Type B pancreatic cell (in vitro differentiated cells): ENCODE measurements at places on chromosomes 1 and 21. TPM values are rescaled to one million over a fixed set of nuclear protein-coding genes. Genes with fewer than 3 reads are reported as not detected.
A peak's percentile ranks its signal among the peaks of the same experiment; 100 is the strongest.

The GNAI3 gene
- total RNA-seq, result 8.8 and 8.9 TPM in 2 replicates

- H3K27ac ChIP-seq, result no peak overlapping the region
- peaks cover 6% of the 10 kb centered on the region for H3K27me3 ChIP-seq
- peaks cover 8% of the 10 kb centered on the region for H3K4me1 ChIP-seq
- H3K4me3 ChIP-seq, result no peak overlapping the region
- no peak for DNase-seq
- no peaks in the 10 kb centered on the region for H3K36me3 ChIP-seq
Observed at GRCh38 chr1:82517586-82517985, 716.9 kb downstream of the ADGRL2 start.

DNA sequence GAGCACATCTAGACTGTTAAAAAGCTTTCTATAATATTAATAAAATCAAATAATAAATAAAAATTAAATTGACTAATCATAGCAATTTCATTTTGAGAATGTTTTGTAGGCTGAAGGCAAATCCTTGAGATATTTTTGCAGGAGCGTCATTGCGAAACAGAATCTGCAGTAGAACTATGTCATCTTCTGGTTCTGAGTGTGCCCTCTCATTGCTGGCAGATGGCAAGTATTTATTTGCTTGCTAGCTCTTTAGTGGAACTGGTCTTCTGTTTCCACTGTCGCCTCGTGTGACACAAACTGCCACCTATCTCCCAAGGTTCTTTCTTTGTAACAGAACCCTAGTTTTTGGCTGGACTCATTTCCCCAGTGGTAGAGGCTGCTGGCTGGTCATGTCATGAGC, 19.0 kb upstream of the IRF2BP2 start:
- H3K27me3 ChIP-seq, result no peaks in the 10 kb centered on the region
- no peak for DNase-seq
- H3K4me1 ChIP-seq, result peaks cover 34% of the 10 kb centered on the region
- H3K27ac ChIP-seq, result no peak overlapping the region
- no peak overlapping the region for H3K4me3 ChIP-seq

The KCNA2 gene
- 0.40 and 1.1 TPM in 2 replicates for total RNA-seq

DNA sequence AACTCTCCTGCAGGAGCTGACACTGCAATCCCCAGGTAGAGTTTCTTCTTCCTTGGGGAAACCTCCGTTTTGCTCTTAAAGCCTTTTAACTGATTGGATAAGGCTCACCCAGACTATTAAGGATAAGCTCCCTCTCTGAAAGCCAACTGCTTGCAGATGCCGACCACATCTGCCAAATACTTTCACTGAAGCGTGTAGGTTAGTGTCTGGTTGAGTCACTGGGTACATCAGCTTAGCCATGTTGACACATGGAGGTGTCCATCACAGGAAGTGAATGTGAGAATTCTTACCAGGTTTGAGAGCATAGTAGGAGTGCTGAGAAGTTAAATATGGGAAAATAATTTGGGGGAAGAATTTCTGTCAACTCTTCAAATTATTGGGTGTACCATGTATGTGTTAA, 202.0 kb downstream of the AJAP1 start:
- no peak for DNase-seq
- H3K27ac ChIP-seq, result no peak overlapping the region
- no peaks in the 10 kb centered on the region for H3K36me3 ChIP-seq
- H3K4me3 ChIP-seq, result no peak overlapping the region
- peaks cover 7% of the 10 kb centered on the region for H3K27me3 ChIP-seq
- no peaks in the 10 kb centered on the region for H3K4me1 ChIP-seq

The CHRM3 gene
- 2.4 and 2.7 TPM in 2 replicates for total RNA-seq

GRCh38 chr1:162404550-162405160, 7.3 kb downstream of the SH2D1B start:
- no peaks in the 10 kb centered on the region for H3K27me3 ChIP-seq
- no peak for DNase-seq
- H3K4me1 ChIP-seq, result peaks cover 6% of the 10 kb centered on the region
- no peak overlapping the region for H3K27ac ChIP-seq
- no peaks in the 10 kb centered on the region for H3K36me3 ChIP-seq

The S100A7A gene
- total RNA-seq, result not detected in 2 replicates

GRCh38 chr1:41812051-41812450, 106.7 kb downstream of the HIVEP3 start:
- peaks cover 5% of the 10 kb centered on the region for H3K27me3 ChIP-seq
- peaks cover 5% of the 10 kb centered on the region for H3K4me1 ChIP-seq
- H3K36me3 ChIP-seq, result no peaks in the 10 kb centered on the region
- no peak for DNase-seq
- peak overlapping the region; percentile 42 for H3K27ac ChIP-seq
- peak overlapping the region; percentile 22 for H3K4me3 ChIP-seq

The RGS13 gene
- total RNA-seq, result 0.19 TPM in 1 of 2 replicates, not detected in the other

- H3K27me3 ChIP-seq, result no peaks in the 10 kb centered on the region
- H3K4me1 ChIP-seq, result no peaks in the 10 kb centered on the region
- H3K4me3 ChIP-seq, result no peak overlapping the region
Observed at GRCh38 chr1:181562395-181562794, 79.1 kb downstream of the CACNA1E start.

- H3K36me3 ChIP-seq, result peaks cover 6% of the 10 kb centered on the region
- peak within 1 kb of the TSS; percentile 79 for H3K27ac ChIP-seq
- peak; percentile 86 for DNase-seq
- H3K4me1 ChIP-seq, result peaks cover 7% of the 10 kb centered on the region
- H3K4me3 ChIP-seq, result peak within 1 kb of the TSS; percentile 88
Observed at GRCh38 chr1:153946622-153947241, at the start of gene DENND4B. DENND4B (minus strand) TSS chr1:153946718; CDS start chr1:153944374, 2,344 bp downstream.

- DNase-seq, result no peak
- H3K4me1 ChIP-seq, result no peaks in the 10 kb centered on the region
- H3K27ac ChIP-seq, result no peak overlapping the region
- no peaks in the 10 kb centered on the region for H3K27me3 ChIP-seq
Observed at GRCh38 chr1:186404454-186405051, 28.9 kb downstream of the ODR4 start.

The SNRPE gene
- total RNA-seq, result 153 and 232 TPM in 2 replicates

The DNAJC28 gene
- 2.3 and 3.0 TPM in 2 replicates for total RNA-seq

The ALPL gene
- 2.5 and 43.1 TPM in 2 replicates for total RNA-seq

DNA sequence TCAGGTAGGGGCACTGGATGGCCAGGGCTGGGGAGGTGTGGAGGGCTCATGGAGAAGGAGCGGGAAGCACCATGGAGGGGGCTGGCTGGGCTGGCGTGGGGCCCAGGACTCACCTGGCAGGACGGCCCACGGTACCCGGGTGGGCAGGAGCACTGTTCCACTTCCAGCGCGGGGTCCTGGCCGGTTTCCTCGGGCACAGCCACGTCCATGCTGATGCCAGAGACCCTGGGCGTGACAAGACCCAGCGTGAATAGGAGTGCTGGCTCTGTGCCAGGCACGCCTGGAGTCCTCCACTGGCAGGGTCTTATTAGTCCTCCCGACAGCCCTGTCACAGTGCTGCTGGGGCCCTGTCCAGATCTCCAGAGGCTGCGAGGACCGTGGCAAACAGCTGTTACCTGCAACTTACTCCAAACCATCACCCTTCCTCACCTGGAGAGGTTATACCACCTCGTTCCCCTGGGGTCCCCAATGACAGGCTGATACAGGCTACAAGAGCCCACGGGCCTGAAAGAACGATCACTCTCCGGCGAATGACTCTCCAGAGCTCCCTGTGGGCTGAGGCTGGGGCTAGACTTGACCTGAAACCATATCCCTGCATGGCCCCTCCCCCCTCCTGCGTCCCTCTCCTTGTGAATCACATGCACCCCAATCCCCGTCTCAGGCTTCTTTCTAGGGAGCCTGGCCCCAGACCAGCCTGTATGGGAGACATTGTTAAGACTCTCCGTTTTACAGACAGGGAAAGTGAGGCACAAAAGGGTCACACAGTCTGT, 62.1 kb downstream of the HSPG2 start:
- H3K4me1 ChIP-seq, result no peaks in the 10 kb centered on the region
- no peak overlapping the region for H3K27ac ChIP-seq
- H3K27me3 ChIP-seq, result no peaks in the 10 kb centered on the region
- H3K4me3 ChIP-seq, result no peak overlapping the region
- H3K36me3 ChIP-seq, result no peaks in the 10 kb centered on the region

DNA sequence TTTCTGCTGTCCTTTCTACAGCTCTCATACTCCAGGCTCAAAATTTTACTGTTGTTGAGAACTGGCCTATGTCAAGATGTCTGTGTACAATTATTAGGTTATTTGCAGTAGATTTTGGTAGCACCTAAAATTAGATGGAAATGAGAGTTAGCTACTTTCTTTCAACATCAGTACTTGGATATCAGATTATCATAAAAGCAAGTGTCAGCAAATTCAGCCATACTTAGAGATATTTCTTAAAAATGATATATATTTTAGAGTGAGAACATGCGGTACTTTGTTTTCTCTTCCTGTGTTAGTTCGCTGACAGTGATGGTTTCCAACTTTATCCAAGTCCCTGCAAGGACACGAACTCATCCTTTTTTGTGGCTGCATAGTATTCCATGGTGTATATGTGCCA, 351.8 kb upstream of the LRRC7 start:
- no peaks in the 10 kb centered on the region for H3K27me3 ChIP-seq
- no peak overlapping the region for H3K4me3 ChIP-seq
- H3K4me1 ChIP-seq, result peaks cover 3% of the 10 kb centered on the region
- H3K27ac ChIP-seq, result no peak overlapping the region
- no peaks in the 10 kb centered on the region for H3K36me3 ChIP-seq
- no peak for DNase-seq

The TMEM240 gene
- 3.1 and 10.3 TPM in 2 replicates for total RNA-seq

- peaks cover 7% of the 10 kb centered on the region for H3K4me1 ChIP-seq
- H3K36me3 ChIP-seq, result peaks cover 48% of the 10 kb centered on the region
- no peak overlapping the region for H3K27ac ChIP-seq
- no peaks in the 10 kb centered on the region for H3K27me3 ChIP-seq
- no peak overlapping the region for H3K4me3 ChIP-seq
- DNase-seq, result no peak
Observed at GRCh38 chr1:208028526-208028925, 117.6 kb upstream of the CD34 start.

GRCh38 chr1:155912056-155912536, 947 bp upstream of the RIT1 start:
- H3K27me3 ChIP-seq, result no peaks in the 10 kb centered on the region
- H3K36me3 ChIP-seq, result peaks cover 19% of the 10 kb centered on the region
- peaks cover 20% of the 10 kb centered on the region for H3K4me1 ChIP-seq
- no peak for DNase-seq
- H3K4me3 ChIP-seq, result peak overlapping the region; percentile 92

- no peaks in the 10 kb centered on the region for H3K4me1 ChIP-seq
- H3K36me3 ChIP-seq, result peaks cover 32% of the 10 kb centered on the region
- no peaks in the 10 kb centered on the region for H3K27me3 ChIP-seq
- H3K4me3 ChIP-seq, result no peak overlapping the region
- H3K27ac ChIP-seq, result no peak overlapping the region
- no peak for DNase-seq
Observed at GRCh38 chr21:37224861-37225839, 42.0 kb downstream of the VPS26C start.

The TMEM200B gene
- total RNA-seq, result 4.5 and 8.3 TPM in 2 replicates

DNA sequence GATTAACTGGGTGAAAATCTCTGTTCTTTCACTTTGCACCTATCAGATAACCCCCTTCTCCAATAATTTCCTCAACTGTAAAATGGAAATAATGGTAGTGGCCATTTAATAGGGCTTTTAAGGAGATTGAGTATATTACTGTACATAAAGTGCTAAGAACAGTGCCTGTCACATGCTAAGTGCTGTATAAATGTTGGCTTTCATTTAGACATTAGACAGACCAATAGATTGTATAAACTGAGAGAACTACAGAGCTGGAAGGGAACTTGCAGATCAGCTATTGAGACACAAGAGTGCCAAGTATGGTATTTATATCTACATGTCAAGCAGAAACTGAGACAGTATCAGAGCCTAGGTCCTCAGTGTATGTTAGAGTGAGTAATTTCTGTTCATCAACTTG, 934.7 kb downstream of the PLA2G4A start:
- no peaks in the 10 kb centered on the region for H3K4me1 ChIP-seq
- H3K27ac ChIP-seq, result no peak overlapping the region
- H3K4me3 ChIP-seq, result no peak overlapping the region
- H3K36me3 ChIP-seq, result no peaks in the 10 kb centered on the region
- DNase-seq, result no peak
- peaks cover 3% of the 10 kb centered on the region for H3K27me3 ChIP-seq

The TSEN15 gene
- total RNA-seq, result 21.1 and 24.5 TPM in 2 replicates

DNA sequence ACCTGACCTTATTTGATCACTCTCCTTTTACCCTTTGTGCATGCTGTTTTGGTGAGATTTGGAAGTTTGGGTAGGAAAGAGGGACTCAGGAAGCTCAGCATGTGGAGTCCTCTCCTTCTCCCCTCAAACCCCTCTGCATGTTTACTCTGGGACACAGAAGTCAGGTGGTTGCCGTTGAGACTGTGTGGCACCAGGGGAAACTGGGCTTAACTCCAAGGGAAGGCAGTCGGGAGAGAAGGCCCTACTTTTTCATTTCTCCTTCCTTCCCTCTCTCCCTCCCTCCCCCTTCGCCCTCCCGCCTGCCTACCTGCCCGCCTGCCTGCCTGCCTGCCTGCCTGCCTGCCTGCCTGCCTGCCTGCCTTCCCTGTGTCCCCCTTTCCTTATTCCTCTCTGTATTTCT, 34.8 kb upstream of the TTC22 start:
- no peaks in the 10 kb centered on the region for H3K36me3 ChIP-seq
- DNase-seq, result peak; percentile 27
- no peak overlapping the region for H3K4me3 ChIP-seq
- H3K27ac ChIP-seq, result no peak overlapping the region
- H3K4me1 ChIP-seq, result no peaks in the 10 kb centered on the region

GRCh38 chr1:76625886-76626678, 241.2 kb upstream of the ST6GALNAC5 start:
- H3K4me3 ChIP-seq, result no peak overlapping the region
- H3K27ac ChIP-seq, result no peak overlapping the region
- peaks cover 5% of the 10 kb centered on the region for H3K36me3 ChIP-seq
- no peak for DNase-seq
- H3K4me1 ChIP-seq, result peaks cover 10% of the 10 kb centered on the region

- H3K27me3 ChIP-seq, result no peaks in the 10 kb centered on the region
- H3K27ac ChIP-seq, result no peak overlapping the region
- no peaks in the 10 kb centered on the region for H3K4me1 ChIP-seq
- H3K36me3 ChIP-seq, result peaks cover 16% of the 10 kb centered on the region
Observed at GRCh38 chr1:62654744-62655143, 33.4 kb downstream of the DOCK7 start.

DNA sequence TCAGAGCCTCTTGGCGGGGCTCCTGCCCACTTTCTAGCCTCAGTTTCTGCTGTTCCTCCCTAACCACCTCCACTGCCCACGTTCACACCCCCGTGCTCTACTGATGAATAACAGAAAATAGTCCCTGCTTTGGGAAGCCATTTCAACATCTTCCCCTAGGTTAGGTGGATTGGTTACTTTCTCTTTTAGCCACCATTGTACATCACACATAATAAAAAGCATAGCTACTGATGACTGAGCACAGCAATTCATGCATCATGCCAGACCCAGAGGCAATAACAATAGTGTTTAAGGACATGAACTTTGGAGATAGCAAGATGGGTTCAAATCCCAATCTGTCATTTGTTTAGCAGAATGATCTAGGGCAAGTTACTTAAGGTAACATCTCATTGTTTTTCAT, 74.6 kb downstream of the COLGALT2 start:
- no peaks in the 10 kb centered on the region for H3K36me3 ChIP-seq
- DNase-seq, result no peak

The OR2T33 gene
- not detected in 2 replicates for total RNA-seq

DNA sequence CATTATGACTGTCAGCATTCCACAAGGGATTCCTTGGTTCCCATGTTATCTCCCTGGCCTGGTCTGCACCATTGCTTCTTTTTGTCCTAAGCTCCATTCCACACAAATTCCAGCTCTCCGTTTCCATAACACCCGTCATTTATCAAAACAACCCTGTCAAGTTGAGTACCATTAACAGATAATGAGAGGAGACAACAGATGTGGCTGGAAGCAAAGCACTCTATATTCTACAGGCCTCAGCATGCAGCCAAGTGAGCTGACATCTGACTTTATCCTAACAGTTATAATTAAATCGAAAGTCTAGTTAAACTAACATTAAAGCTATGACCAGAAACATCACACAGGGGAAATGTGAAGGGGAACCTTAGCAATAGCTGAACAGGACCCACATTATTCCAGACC, 110.4 kb downstream of the RERE start:
- H3K27ac ChIP-seq, result peak overlapping the region; percentile 27
- DNase-seq, result no peak
- H3K4me3 ChIP-seq, result peak overlapping the region; percentile 54
- H3K27me3 ChIP-seq, result no peaks in the 10 kb centered on the region
- peaks cover 53% of the 10 kb centered on the region for H3K4me1 ChIP-seq
